ENCODE measurements at places on chromosomes 1 and 21.
A peak's percentile ranks its signal among the peaks of the same experiment; 100 is the strongest.

- no peak for DNase-seq
Measured at GRCh38 chr1:161935264-161935663, 88.4 kb downstream of the OLFML2B start.

DNA sequence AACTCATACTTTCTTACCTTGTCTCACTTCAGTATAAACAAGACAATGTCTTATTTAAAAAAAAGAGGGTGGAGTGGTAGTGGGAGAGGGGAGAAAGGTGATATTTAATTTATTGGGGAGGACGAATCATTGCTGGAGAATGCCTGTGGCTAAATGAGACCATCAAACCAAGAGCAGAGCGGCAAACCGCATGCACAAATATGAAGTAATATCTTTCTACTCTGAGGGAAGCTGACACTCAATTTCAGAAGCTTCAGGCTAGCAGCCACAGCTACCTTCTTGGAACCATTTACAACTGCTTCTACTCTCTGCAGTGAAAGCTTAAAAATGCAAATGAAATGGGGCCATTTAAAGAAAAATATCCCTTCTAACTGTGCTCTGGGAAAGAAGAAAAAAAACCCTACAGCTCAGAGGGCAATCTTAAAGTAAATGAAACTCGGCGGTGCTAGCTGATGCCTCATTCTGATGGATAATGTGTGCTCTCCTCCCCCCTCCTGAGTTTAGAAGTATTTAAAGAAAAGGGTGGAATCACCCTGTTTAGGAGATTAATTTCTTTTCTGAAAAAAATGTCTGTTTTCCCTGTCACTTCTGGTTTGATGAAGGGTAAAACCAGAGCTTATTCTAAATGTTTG is 178.2 kb upstream of the CAMK1G start:
- no peak for DNase-seq

GRCh38 chr1:25932321-25932720 is 26.1 kb upstream of the STMN1 start:
- DNase-seq = no peak

DNA sequence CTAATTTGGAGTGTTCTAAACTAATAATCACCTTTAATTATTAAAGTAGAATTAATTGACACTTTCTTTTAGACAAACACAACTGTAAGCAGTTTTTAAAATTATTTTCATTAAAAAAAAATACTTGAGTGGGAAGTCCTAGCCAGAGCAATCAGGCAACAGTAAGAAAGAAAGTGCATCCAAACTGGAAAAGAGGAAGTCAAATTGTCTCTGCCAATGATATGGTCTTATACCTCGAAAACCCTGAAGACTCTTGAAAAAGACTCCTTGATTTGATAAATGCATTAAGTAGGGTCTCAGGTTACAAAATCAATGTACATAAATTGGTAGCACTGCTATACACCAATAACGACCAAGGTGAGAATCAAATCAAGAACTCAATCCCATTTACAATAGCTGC is 83.0 kb upstream of the GADD45A start:
- DNase-seq = no peak

DNA sequence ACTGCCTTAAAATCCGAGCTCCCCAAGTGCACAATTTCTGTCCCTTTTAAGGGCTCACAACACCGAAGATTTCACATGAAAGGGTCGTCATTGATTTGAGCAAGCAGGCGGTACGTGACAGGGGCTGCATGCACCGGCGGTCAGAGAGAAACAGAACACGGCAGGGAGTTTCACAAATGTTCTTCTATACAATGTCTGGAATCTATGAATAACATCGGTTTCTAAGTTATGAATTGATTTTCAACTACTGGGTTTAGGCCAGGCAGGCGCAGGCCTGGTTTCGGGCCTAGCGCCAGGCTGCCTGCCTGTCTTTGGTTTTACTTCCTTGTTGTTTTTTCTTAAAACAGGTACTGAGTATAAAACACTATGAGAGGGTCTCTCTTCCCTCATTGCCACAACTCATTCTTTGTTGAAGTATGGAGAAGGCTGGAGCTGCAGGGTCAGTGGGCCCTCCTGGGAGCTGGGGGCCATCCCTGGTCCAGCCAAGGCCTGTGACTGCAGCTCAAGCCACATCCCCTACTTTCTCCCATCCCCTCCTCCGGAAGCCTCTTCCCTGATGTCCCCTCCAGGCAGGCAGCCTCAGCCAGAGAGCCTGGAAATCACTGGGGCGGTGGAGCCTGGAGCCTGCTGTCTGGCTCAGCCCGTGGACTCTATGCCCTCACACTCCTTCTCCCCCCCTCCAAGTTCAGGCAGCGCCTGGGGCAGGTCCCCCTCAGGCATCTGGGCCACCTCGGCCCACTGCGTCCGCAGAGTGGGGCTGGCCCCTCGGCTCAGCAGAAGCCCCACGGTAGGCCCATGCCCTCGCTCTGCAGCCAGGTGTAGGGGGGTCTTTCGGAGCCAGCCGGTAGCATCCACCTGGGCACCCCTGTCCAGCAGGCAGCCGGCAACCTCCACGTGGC is 2.4 kb downstream of the ANKRD65 start:
- no peak for DNase-seq

DNA sequence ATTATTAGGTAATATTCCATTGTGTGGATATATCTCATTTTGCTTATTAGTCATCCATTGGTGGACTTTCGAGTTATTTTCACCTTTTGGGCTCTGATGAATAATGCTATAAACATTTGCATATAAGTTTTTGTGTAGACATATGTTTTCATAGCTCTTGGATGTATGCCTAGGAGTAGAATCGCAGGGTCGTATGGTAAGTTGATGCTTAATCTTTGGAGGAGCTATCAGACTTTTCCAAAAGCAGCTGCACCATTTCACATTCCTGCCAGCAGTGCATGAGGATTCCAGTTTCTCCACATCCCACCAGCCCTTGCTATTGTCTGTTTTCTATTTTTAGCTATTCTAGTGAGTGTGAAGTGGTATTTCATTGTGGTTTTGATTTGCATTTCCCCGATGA is 120.3 kb upstream of the TMEM51 start:
- DNase-seq = no peak

GRCh38 chr1:93614986-93615581 is 66.6 kb downstream of the BCAR3 start:
- DNase-seq = peak; percentile 79

- DNase-seq = no peak
Measured at GRCh38 chr1:164337885-164338284, 221.1 kb upstream of the PBX1 start.

GRCh38 chr1:51328279-51328678 is 2.1 kb downstream of the TTC39A start:
- DNase-seq = no peak

DNA sequence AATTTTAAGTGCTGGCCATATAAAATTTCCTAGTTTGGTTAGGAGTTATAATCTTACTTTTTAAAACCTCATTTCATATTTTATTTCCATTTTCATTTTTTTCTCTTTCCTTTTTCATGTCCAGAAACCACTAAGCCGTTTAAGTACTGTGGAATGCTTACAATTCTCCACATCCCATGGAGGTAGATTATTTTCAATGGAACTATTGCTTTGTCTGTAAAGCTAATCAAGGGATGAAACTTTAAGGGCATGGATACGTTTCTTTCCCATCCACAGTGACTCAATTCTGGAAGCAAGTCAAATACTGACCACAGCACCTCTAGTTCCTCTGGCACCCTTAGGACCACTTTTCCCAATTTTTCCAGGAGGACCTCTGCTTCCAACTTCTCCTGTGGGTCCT is 139.1 kb upstream of the ZNHIT6 start:
- DNase-seq = no peak

DNA sequence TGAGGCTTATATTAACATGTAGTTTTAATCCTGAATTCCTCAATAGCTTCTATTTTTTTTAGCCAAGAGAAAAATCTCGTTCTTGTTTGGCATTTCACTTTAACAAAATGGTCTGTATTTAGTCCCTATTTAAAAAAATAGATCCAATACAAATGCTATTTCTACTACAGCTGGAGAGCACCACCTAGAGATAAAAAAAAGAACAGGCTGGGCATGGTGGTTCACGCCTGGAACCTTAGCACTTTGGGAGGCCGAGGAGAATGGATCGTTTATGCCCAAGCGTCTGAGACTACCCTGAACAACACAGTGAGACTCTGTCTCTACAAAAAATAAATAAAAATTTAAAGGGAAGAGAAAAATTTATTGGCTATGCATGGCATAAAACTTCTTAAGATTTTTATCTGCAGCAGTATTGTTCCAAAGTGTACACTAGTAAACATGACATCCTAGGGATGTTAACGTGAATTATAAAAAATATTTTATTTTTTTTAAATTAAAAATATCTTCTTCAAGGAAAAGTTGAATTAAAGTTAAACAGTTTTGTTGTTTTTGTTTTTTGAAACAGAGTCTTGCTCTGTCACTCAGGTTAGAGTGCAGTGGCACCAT is 4.4 kb downstream of the ST7L start:
- peak; percentile 11 for DNase-seq

DNA sequence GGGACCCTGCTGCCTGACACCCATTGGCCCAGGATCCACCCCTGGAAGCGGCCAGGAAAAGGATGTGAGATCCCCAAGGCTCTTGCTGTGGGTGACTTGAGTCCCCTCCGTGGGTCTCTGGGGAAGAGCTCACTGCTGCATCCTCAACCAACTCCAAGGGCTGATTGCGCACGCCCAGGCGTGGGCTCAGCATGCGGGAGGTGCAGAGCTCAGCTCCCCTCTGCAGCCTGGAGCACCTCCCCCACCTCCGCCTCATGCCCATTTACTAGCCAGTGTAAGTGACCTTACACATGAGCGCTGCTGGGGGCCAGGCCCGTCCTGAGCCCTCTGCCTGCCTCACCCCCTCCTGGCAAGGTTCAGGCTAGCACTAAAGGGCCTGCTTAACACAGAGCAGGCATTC is 138.4 kb upstream of the VAMP3 start:
- DNase-seq = no peak

- DNase-seq = no peak
Measured at GRCh38 chr1:179637211-179637860, 45.7 kb downstream of the TDRD5 start.

- DNase-seq = no peak
Measured at GRCh38 chr21:28871388-28872010, 121.2 kb downstream of the LTN1 start.

DNA sequence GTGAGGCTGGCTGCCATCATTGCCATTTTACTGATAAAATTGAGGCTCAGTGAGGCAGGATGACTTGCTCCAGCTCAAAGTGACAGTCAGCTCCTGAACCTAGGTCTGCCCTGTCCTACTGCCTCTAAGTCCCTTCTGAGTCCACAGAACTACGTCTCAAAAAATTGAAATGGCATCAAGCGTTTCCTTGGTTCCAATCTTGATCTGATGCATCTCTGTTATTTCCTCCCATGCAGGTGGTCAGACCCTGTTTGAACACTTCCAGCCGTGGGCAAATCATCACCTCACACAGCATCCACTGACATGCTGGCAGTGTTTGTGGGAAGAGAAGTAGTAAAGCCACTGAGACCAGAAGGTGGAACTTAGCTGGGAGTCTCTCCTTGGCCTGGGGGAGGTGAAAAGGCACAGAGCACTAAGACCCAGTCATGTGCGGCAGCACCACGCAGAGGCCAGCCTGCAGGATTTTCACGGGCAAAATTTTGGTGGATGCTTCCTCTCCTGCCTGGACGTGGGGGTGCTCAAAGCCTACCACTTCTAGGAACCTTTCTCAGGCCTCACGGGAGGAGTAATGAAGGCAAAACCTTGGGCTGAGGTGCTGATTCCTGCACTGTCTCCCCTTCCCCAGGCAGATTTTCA is 7.8 kb upstream of the CPLANE2 start:
- no peak for DNase-seq

GRCh38 chr21:42290505-42290904 is 24.7 kb downstream of the TFF3 start:
- DNase-seq = no peak

GRCh38 chr1:157813269-157813668 is 6.7 kb downstream of the FCRL1 start:
- no peak for DNase-seq

DNA sequence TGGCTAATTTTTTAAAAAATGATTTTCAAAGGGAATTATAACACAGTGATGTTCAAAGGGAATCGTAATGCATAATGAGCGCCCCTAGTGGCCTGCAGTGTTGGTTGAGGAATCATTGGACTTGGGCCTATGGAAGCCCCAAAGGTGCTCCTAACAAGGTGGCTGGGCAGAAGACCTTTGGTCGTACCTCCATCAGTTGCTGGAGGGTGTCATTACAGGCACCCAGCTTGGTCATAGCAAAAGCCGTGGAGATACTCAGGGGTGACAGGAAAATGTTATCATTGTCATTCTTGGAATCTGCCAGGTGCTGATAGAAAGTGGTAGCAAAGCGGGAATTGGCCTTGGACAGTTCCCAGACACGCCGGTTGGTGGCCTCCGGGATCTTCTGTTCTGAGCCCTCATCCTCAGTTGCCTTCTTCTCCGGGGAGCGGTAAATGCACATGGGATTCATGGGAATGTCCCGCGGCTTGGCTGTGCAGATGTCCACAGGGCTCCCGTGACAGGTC is 2.7 kb downstream of the SERPINC1 start:
- peak; percentile 51 for DNase-seq

DNA sequence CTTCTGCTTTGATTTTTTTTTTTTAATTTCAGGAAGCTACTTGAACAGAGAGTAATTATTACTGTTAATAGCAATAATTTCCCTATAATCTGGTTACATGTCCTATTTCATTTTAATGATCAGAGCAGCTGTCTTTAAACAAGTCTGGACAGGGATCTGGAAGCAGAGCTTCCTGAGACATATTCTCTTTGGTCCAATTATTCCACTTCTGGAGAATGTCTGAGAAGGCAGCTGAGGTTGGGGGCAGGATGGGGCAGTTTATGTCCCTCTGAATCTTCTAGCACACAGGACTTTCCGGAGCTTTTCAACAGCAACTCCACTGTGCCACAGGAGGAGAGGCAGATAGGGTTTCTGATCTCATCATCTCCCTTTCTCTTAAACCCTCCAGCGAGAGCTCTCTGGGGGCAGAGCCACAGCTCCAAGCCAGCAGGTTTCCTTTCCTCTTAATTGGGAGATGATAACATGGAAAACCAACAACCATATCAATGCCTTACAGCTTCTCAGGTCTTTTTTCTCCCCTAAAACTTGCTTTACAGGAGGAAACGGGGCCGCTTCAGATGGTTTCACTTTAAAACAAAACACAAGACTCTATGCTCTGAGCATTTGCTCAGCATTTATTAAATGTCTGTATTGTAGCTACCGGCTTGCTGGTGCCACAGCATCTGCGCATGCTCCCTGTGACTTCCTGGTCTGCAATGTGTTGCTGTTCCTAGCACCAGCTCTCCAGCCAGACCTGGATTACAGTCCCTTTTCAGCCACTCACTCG is 425.7 kb upstream of the USP24 start:
- DNase-seq = no peak

All from activated CD4-positive, alpha-beta T cell treated with anti-CD3 and anti-CD28 coated beads, Interleukin-2, amount 50 U/mL, for 48 hours (primary cell).